Activated naive CD8-positive, alpha-beta T cell treated with anti-CD3 and anti-CD28 coated beads for 36 hours (primary cell): ENCODE measurements at places on chromosomes 13 and 19.

- no peaks in the 10 kb centered on the region for H3K36me3 ChIP-seq
- peak; percentile 24 for DNase-seq
- peak overlapping the region; percentile 44 for H3K4me3 ChIP-seq
- peak overlapping the region; percentile 32 for H3K27ac ChIP-seq
Measured at GRCh38 chr19:3357992-3358688, 8.2 kb upstream of the NFIC start.

GRCh38 chr19:54248016-54248601 lies 5.5 kb upstream of the LILRA6 start:
- peaks cover 9% of the 10 kb centered on the region for H3K4me1 ChIP-seq
- peak; percentile 33 for DNase-seq
- no peak overlapping the region for H3K27ac ChIP-seq
- peaks cover 14% of the 10 kb centered on the region for H3K27me3 ChIP-seq
- H3K4me3 ChIP-seq, result no peak overlapping the region

- peak overlapping the region; percentile 65 for H3K4me3 ChIP-seq
- no peaks in the 10 kb centered on the region for H3K27me3 ChIP-seq
Measured at GRCh38 chr19:45104658-45105349, 11.8 kb downstream of the PPP1R37 start.

- peaks cover 10% of the 10 kb centered on the region for H3K36me3 ChIP-seq
- peaks cover 36% of the 10 kb centered on the region for H3K27me3 ChIP-seq
- DNase-seq, result no peak
- peaks cover 28% of the 10 kb centered on the region for H3K4me1 ChIP-seq
Measured at GRCh38 chr19:50722201-50723013, 757 bp upstream of the CLEC11A start.

GRCh38 chr13:83538636-83539035 lies 343.6 kb downstream of the SLITRK1 start:
- no peaks in the 10 kb centered on the region for H3K27me3 ChIP-seq
- no peaks in the 10 kb centered on the region for H3K36me3 ChIP-seq
- no peak overlapping the region for H3K27ac ChIP-seq
- DNase-seq, result no peak
- no peak overlapping the region for H3K4me3 ChIP-seq
- no peaks in the 10 kb centered on the region for H3K4me1 ChIP-seq

DNA sequence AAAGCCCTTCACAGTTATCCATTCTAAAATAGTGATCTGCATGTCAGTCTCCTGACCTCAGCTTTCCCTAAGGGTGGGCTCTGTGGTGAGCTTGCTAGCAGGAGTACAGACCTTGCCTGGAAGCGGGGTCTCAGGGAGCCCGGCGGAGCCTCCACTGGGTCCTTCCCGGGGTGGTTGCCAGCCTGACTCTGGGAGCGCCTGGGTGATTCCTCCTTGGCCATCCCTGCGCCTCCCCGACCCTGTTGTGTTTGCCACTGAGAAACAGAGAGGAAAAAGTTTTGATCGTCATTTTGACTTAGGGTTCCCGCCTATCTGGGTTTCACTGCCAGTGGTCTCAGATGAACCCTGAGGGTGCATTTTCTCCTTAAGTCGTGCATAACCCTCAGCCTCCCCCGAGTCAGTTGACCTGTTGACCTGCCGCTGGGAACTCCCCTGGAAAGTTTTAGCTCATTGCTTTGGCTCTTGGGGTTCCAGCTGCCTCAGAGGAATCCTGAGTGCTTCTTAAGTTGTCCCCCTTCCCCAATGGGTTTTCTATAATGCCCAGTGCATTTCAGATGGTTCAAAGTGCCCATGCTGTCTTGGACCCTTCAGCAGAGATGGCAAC lies 117.8 kb downstream of the RAB20 start:
- H3K4me1 ChIP-seq, result peaks cover 3% of the 10 kb centered on the region
- no peaks in the 10 kb centered on the region for H3K36me3 ChIP-seq
- H3K4me3 ChIP-seq, result no peak overlapping the region
- peaks cover 68% of the 10 kb centered on the region for H3K27me3 ChIP-seq
- DNase-seq, result no peak
- H3K27ac ChIP-seq, result no peak overlapping the region

- H3K4me3 ChIP-seq, result no peak overlapping the region
- H3K27me3 ChIP-seq, result peaks cover 4% of the 10 kb centered on the region
- H3K4me1 ChIP-seq, result no peaks in the 10 kb centered on the region
- H3K36me3 ChIP-seq, result no peaks in the 10 kb centered on the region
- H3K27ac ChIP-seq, result no peak overlapping the region
Measured at GRCh38 chr19:56348289-56348877, 33.7 kb upstream of the ZSCAN5A start.

DNA sequence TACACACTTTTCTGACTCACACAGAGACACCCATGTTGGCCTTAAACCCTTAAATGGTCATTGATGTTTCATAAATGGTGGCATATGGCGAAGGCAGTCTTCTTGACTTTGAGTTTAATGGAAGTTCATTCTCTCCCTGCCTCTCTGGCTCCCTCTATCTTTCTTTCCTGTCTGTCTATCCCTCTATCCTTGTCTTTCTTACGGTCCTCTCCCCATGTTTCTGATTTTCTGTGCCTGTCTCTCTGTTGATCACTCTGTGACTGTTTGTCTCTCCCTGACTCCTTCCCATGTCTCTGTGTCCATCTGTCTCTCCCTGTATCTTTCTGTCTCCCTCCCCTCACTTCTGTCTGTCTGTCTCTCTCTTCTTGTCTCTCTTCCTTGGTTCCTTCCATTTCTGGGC lies 43.2 kb upstream of the SHKBP1 start:
- peaks cover 11% of the 10 kb centered on the region for H3K4me1 ChIP-seq
- H3K4me3 ChIP-seq, result no peak overlapping the region
- peaks cover 26% of the 10 kb centered on the region for H3K27me3 ChIP-seq
- H3K36me3 ChIP-seq, result no peaks in the 10 kb centered on the region
- no peak overlapping the region for H3K27ac ChIP-seq
- DNase-seq, result no peak

DNA sequence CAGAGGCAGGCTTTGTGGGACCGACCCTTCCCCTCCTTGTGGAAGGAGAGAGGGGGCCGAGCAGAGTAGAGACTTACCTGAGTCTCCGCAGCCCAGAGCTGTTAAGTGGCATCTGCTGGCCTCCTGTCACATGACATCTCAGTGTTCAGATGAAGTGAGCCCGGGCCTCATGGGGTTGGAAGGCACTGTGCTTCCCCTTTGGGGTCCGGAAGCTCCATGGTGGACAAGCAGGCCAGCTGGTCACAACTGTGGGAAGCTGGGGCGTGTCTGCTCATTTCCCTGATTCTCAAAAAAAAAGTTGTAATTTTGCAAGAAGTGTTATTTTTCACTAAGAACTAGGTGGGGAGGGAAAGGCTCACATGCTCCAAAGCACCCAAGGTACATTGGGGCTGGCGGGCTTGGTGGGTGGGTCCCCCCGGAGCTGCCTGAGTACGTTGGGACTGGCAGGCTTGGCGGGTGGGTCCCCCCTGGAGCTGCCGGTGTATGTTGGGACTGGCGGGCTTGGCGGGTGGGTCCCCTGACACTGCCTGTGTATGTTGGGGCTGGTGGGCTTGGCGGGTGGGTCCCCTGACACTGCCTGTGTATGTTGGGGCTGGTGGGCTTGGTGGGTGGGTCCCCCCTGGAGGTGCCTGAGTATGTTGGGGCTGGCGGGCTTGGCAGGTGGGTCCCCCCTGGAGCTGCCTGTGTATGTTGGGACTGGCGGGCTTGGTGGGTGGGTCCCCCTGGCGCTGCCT lies 18.2 kb upstream of the DCUN1D2 start:
- DNase-seq, result no peak
- no peak overlapping the region for H3K27ac ChIP-seq
- peaks cover 6% of the 10 kb centered on the region for H3K4me1 ChIP-seq
- no peaks in the 10 kb centered on the region for H3K27me3 ChIP-seq
- H3K4me3 ChIP-seq, result no peak overlapping the region
- peaks cover 3% of the 10 kb centered on the region for H3K36me3 ChIP-seq

- no peak overlapping the region for H3K4me3 ChIP-seq
- DNase-seq, result no peak
- H3K27me3 ChIP-seq, result peaks cover 10% of the 10 kb centered on the region
- no peaks in the 10 kb centered on the region for H3K36me3 ChIP-seq
Measured at GRCh38 chr13:111922086-111922485, 144.9 kb upstream of the SOX1 start.

GRCh38 chr19:7137120-7137519 lies 67.6 kb downstream of the ZNF557 start:
- no peak overlapping the region for H3K4me3 ChIP-seq
- DNase-seq, result no peak
- no peaks in the 10 kb centered on the region for H3K36me3 ChIP-seq
- no peaks in the 10 kb centered on the region for H3K4me1 ChIP-seq

- H3K4me1 ChIP-seq, result peaks cover 3% of the 10 kb centered on the region
- DNase-seq, result no peak
- H3K4me3 ChIP-seq, result no peak overlapping the region
- H3K27me3 ChIP-seq, result no peaks in the 10 kb centered on the region
Measured at GRCh38 chr19:51681286-51681941, 11.7 kb upstream of the SPACA6 start.

DNA sequence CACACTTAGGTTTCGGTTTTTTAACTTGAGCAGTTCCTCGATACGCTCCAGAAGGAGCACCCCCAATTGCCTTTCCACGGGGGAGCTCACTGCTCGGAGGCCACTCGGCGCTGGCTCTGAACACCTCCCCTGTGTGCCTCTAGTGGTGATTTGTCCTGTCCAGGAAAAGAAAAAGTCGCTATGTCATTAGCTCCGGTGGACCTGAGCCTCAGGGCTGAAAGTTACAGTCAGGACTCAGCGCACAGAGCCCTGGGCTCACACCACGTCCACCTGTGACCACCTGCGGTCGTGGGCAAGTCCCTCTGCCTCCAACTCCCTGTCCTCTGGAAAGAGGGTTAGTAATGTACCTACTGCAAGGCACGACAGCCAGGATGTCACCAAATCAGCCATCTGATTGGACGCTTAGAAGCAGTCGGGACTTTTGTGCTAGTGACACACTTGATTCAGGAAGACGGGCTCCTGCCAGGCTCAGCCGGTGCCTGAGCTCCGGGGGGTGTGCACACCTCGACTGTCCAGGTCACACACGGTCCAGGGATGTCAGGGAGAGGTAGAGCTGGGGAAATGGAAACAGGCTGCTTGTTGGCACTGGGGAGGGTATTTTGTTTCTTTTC lies 3.9 kb upstream of the TMPRSS9 start:
- peaks cover 3% of the 10 kb centered on the region for H3K4me1 ChIP-seq
- H3K27me3 ChIP-seq, result peaks cover 6% of the 10 kb centered on the region

- no peaks in the 10 kb centered on the region for H3K27me3 ChIP-seq
- no peaks in the 10 kb centered on the region for H3K4me1 ChIP-seq
- H3K4me3 ChIP-seq, result no peak overlapping the region
- H3K36me3 ChIP-seq, result no peaks in the 10 kb centered on the region
- no peak for DNase-seq
- no peak overlapping the region for H3K27ac ChIP-seq
Measured at GRCh38 chr13:26968431-26969341, 202.9 kb downstream of the USP12 start.

GRCh38 chr13:104098421-104098820 lies 1032.2 kb upstream of the SLC10A2 start:
- H3K4me1 ChIP-seq, result no peaks in the 10 kb centered on the region
- DNase-seq, result no peak
- H3K27me3 ChIP-seq, result no peaks in the 10 kb centered on the region
- H3K4me3 ChIP-seq, result no peak overlapping the region

DNA sequence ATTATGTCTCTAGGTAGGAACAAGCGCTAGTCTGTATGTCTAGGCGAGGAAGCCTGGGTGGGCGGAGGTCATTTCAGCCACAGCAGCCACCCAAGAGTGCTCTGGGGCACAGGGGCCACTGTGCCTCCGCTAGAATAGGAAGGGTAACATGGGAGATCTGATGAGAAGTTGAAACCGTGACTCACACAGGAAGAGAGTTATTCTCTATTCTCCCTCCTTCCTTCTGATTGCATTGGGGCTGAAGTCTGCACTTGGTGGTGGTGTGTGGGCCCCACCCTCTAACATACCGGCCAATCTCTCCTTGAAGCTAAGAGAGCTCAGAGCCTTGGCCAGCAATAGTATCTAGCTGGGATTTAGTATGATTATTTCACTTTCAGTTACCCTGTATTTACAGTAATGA lies 20.3 kb upstream of the GGACT start:
- H3K4me1 ChIP-seq, result peaks cover 18% of the 10 kb centered on the region
- H3K4me3 ChIP-seq, result no peak overlapping the region
- DNase-seq, result peak; percentile 19
- H3K27me3 ChIP-seq, result no peaks in the 10 kb centered on the region

DNA sequence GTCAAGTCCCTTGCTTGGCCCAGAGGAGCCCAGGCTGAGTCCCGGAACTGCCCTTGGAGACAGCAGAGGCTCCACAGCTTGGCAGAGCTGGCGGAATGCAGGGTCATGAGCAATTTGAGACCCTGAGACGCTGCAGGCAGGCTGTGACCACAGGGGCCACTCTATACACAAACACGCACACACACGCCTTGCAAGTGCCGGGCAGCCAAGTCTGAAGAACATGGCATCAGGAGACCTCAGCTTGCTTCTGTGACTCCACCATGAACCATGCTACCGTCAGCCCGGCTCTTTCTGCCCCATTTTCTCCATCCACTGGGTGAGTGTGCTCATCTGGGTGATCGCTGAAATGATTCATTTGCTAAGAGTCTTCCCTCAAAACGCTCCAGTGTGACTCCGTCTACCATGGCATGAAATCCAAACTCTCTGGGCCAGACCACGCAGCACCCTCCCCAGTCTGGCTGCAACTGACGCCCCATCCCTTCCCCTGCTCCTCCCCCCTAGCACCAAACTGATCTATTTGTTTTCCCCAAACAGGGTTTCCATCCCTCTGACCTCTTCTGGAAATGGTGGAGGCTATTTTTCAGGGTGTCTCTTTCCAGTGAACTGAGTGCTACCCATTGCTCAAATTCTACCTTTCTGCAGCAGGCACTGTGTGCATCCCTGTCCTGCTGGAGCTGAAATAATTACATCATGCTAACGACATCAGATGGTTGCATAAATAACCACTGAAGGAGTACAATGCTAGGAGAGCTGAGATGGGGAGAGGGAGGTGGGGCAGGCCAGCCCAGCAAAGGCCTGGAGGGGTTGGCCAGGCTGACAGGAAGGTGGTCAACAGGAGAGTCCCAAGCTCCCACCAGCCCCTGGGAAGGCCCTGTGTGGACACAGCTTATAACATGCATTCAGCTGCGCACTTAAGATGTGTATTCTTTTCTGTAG lies 3.1 kb downstream of the CARS2 start:
- no peak for DNase-seq
- no peak overlapping the region for H3K27ac ChIP-seq
- H3K4me1 ChIP-seq, result peaks cover 34% of the 10 kb centered on the region
- no peak overlapping the region for H3K4me3 ChIP-seq

DNA sequence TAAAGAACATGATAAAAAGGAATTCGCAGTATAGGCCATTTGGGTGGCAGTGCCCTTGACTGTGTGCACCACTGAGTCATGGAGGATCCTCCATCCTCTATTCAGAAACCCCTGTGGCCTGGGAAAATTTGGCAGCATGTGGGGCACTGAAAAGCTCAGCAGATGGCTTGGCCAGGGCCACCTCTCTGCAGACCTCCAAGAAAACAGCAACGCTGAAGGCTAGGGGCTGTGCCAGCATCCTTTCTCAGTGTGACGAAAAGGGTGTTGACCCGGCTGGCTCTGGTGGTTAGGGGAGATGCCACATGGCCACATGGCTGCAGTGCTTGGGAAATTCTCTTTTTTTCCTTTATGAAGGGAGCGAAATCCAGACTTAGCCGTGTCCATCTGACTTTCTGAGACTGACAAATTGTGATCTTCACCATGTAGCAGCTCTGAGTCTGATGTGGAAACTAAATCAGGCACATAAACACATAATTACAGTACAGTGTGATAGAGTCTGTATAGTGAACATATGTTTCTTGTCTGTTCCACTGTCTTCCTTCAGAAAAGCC lies 178.0 kb downstream of the KCTD12 start:
- H3K4me1 ChIP-seq, result no peaks in the 10 kb centered on the region
- no peaks in the 10 kb centered on the region for H3K36me3 ChIP-seq
- no peak for DNase-seq
- no peak overlapping the region for H3K4me3 ChIP-seq
- no peak overlapping the region for H3K27ac ChIP-seq
- H3K27me3 ChIP-seq, result no peaks in the 10 kb centered on the region

- H3K27ac ChIP-seq, result peak overlapping the region; percentile 26
- H3K27me3 ChIP-seq, result peaks cover 2% of the 10 kb centered on the region
- no peak overlapping the region for H3K4me3 ChIP-seq
- peaks cover 76% of the 10 kb centered on the region for H3K4me1 ChIP-seq
Measured at GRCh38 chr13:45331123-45331619, 9.8 kb downstream of the TPT1 start.
